ENCODE measurements at places on chromosomes 7 and 10.

GRCh38 chr10:97689559-97690020, 2.5 kb upstream of the AVPI1 start:
- DNase-seq: no peak

- DNase-seq: no peak
Measured at GRCh38 chr7:36657036-36657660, 67.1 kb downstream of the AOAH start.

DNA sequence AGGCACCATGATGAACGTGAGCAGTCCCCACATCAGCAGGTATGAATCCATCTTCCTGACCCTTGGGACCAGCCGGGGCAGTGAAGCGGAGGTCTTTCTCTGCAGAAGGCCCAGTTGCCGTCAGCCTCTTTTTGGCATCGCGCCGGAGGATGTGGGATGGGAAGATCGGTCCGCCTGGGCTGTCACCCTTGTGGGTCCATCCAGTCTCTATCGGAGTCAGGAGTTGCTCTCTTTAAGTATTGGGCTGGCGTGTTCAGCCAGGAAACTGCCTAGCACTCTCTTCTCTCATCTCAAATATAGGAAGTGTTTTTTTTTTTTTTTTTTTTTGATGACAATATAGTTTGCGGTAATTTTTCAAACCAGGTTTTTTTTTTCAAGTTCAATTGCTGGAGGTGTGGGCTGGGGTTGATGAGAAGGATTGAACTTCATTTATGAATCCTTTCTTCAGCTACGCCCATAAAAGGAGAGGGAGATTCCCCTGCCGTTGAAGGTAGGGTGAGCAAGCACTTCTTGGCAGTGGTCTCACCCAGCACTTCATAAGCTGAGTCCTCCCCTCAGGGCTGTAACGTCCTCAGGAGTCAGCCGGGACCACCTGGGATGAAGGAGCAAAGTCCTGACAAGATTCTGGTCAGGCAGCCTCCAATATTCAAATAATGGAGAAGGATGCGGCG, at the start of gene IL2RA:
Gene IL2RA, minus strand, starts transcription at position 267 of the 671 bp plus-strand sequence. Its CDS starts 216 bp downstream, at position 51.
- no peak for DNase-seq

DNA sequence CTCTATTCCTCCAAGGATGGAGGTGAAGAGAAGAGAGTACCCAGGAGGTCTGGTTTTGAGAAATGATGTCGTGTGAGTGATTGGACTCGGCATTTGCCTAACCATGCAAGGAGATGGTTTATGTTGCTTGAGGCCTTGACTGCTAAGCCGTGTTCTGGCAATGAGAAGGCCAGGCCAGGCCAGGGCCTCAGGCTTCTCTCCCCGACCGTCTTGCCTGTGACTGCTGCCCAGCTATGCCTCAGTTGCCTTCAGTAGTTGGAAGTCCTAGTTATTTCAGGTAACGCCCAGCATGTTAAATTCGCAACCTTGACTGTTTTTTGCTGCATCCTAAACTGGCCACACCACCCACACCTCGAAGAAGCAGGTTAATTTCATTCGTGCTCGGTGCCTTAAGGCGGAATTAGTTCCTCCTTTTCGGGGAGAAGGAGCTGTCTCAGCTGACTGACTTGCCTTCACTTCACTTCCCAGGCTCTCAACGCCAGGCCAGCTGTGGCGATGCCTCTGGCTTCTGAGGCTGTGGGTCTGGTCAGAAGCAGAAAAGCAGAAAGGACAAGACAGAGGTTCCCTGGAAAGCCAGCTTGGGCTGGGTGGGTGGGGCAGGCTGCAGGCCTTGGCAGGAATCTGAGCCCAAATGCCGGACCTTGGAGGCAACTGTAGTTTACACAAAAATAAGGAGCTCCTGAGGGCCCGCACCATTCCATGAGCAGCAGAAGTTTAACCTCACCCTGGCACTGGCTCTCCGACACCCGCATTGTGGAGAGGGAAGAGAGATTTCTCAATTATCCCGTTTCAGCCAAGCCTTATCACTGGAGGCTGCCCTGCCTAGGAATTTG, 61.9 kb upstream of the SAMD8 start:
- DNase-seq: no peak

DNA sequence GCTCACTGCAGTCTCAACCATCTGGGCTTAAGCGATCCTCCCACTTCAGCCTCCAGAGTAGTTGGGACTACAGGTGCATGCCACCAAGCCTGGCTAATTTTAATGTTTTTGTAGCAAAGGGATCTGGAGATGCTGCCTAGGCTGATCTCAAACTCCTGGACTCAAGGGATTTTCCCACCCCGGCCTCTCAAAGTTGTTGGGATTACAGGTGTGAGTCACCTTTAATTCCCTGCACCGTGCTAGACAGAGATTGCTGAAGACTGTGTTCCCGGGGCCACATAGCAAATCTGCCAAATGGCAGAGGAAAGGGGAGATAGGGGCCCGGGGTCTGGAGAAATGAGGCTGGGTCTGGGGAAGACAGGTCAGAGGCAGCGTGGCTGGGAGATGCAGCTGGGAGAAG, 20.6 kb upstream of the PSMG3 start:
- DNase-seq: no peak

GRCh38 chr7:1997537-1998076, 235.1 kb downstream of the MAD1L1 start:
- no peak for DNase-seq

DNA sequence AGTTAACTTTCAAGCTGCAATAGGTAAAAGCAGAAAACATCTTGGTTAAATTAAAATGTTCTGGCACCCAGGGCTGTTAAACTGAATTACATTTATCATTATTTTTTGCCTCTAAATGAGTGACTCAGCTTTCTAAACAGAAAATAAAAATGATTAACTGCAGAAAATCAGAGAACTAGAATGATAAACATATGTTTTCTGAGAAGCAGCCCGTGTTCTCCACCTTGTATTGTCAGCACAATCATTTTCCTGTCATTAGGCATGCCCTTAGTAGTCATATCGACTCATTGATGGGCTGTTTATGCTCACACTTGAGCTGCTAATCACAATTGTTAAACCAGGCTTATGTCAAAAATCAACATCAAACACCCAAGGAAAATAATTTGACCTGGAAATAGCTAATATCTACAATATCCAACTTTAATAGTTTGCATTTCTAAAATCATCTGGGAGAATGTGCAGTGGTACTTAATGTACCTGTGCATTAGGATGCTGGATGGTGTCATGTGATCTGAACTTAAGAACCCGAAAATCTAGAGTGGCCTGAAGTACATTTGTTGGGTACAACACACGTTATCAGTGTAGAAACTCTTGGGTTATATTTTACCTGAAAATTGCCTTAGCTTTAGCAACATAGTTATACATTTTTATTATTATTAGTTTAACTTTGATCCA, 2.3 kb downstream of the MDFIC start:
- no peak for DNase-seq

- DNase-seq: no peak
Measured at GRCh38 chr7:157501581-157501980, 164.8 kb downstream of the DNAJB6 start.

DNA sequence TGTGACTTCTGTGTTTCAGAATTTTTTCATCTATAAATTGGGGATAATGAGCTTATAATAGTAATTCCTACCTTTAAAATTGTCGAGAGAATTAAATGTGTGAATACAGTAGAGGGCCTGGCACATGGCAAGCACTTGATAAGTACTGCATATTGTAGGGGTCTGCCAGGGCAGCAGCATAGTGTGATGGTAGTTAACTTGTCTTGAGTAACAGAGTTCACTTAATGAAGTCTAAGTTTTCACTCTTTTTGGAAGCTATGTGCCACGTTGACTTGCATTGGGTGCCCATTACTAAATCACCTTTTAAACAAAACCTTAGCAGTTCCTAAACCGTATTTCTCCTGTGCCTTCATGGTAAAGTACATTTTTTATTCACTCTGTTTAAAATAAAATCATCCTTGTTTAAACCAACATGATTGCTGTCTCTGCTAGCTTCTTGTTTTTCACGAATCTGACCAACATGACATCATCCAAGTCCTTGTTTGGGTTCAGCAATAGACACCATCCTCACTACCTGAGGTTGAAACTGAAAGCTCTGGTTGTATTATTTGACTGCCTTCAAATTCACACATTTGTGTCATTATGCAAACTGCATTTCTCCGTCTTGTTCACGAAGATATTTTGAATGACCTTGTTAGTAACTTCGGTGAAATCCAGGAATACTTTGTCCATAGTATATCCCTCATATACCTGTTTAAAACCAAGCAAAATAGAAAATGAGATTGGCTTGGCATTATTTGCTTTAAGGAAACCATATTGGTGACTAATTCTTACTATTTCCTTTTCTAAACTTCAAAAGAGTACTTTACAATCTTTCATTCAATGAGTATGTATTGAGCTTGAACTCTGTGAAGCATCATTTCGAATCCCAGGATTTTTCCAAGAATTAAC, 340.2 kb downstream of the SUGCT start:
- no peak for DNase-seq

GRCh38 chr7:136294977-136295376, 317.8 kb upstream of the MTPN start:
- DNase-seq: no peak

- DNase-seq: no peak
Measured at GRCh38 chr10:118804262-118804773, 49.5 kb upstream of the CACUL1 start.

DNA sequence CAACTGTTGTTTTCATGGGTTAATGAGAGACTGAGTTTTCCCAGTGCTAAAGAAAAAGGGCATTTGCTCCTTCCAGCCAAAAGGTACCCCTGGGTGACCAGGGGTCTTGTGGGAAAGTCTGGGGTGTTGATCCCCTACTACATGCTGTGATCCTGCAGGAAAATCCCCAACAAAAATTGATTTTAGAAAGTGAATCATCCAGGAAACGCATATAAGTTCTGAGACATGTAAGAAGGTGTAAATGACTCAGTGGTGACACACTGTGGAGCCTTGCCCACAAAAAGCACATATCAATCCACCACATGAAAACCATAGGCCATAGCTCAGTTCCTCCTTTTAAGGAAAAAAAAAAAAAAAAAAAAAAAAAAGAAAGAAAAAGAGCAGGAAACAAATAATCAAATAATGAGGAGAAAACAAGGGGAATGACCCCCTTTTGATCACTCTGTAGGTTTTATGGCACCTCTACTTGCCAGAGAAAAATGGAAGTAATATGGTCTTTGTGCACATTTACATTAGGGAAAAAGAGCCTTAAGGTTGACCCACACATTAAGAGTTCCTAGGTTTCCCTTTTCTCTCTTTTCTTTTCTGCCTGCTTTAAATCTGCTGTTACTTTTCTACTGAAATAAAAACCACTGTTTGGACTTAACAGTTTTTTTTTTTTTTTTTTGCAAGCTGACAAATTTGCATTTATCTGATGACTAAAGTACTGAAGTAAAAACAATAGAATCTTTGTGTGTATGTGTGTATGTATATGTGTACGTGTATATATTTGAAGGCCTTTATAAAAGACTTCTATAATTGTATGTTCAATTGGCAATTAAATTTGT, 386.0 kb downstream of the KIF20B start:
- DNase-seq: no peak

DNA sequence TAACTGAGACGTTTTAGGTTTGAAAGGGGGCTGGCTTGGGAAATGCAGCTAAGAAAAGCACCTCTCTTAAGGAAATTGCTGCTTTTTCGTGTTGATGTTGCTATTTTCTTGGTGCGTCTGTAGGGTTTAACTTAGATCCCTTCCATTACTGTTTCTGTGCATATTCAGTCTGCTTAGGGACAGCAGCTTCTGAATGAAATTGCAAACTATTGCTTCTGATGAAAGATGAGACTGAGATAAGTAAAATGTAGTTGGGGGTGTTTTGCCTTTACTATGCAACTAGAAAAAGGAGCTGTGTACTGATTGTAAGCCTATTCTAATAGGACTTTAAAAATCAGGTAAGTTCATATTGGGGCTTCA, 772 bp downstream of the HDAC9 start:
- DNase-seq: no peak

All from NCI-H446 treated with DMSO at 0.1 percent for 48 hours (cell line).